ENCODE measurements at places on chromosomes 1 and 21. TPM values are rescaled to one million over a fixed set of nuclear protein-coding genes. Genes with fewer than 3 reads are reported as not detected.

The GJB3 gene
- total RNA-seq = not detected

The ZSWIM5 gene
- 23.6 TPM for total RNA-seq

The LCE1D gene
- total RNA-seq = not detected

The PCP4 gene
- total RNA-seq = 1.9 TPM

The ZYG11A gene
- total RNA-seq = 0.59 TPM

DNA sequence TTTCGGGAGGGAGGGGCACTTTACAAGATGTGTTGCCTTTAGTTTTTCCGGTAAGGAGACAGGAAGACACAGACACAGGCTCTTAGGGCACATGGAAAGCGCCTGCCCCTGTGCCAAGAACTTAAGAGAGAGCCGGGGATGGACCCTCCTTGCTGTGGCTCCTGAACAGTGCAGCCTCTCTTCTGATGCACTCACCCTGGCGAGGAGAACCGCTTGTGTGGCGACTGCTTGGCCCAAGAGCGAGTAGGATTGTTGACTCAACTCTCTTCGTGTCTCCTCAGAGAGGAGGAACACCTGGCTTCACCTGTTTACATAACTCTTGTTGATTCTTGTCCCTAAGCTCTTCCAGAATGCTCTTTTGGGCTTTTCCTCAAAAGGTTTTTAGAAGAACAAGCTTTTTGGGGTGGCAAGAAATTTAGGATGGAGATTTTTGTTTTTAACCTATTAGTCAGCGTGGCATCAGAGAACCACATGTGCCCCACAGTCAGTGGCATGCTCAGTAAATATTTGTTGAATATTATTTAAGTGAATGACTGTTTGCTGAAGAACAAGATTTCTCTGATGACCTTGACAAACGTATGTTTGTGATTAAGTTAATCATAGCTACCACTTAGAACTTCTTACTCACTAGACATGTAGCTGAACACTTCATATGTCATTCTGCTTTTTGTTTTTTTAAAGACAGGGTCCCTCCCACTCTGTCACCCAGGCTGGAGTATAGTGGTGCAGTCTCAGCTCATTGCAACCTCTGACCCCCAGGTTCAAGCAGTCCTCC is 60.6 kb downstream of the NFIA start:
- DNase-seq = no peak

GRCh38 chr1:240888039-240888786 is 276.3 kb upstream of the GREM2 start:
- peak; percentile 56 for DNase-seq

- DNase-seq = peak; percentile 58
Measured at GRCh38 chr1:26786437-26787380, 1.0 kb upstream of the PIGV start.

DNA sequence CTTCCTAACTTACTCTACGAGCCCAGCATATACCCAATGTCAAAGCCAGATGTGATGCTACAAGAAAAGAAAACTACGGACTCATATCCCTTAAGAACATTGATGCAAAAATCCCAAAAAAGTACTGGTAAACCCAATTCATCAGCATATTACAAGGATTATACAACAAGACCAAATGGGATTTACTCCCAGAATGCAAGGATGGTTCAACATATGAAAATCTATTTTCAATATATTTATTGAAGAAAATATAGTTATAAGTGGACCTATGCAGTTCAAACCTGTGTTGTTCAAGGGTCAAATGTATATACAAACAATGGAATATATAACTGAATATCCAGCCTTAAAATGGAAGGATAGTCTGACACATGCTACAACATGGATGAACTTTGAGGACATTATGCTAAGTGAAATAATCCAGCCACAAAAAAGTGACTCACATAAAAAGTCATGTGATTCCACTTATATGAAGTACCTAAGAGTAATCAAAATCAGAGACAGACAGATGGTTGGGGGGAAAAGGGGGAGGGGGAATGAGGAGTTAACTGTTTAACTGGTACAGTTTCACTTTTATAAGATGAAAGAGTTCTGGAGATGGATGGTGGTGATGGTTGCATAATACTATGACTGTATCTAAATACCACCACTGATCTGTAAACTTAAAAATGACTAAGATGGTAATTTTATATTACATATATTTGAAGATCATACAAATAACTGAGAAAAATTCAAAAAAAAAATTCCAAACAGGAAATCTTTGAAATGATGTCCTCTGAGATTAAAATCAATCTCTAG is 3.7 kb upstream of the KLF18 start:
- DNase-seq = no peak

DNA sequence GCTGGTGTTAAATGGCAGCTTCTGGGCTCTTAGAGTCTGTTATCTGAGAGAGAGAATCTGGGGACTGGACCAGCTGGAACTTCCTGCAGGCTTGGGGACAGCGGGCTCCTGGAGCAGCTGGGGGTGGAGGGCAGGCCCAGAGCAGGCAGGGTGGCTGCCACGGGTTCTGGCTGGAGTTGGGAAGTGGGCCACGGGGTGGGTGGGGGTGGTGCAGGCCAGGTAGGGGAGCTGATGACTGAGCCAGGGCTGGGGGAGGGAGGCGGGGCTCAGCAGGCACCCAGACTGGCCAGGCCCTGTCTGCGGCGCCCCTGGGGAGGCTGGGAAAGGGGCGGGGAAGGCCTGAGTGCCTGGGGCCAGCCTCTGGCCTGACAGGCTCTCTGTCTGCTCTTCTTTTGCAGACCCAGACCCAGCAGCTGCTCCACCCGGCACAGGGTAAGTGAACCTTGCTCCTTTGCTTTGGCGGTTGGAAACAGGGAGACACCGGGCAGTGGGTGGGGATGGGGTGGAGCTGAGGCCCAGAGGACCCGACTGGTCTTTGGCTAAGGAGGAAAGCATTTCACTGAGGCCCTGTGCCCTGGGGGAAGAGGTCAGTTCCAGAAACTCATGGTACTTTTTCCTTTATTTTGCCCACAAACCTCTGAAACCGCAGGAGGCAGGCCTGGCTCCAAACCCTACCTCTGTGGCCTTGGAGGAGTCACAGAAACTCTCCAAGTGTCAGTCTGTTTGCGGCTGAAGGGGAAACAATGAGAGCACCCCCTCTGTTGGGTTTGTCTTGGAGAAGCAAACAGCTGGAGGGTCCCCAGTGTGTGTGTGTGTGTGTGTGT is 48.8 kb downstream of the ARHGEF10L start:
- peak; percentile 87 for DNase-seq

GRCh38 chr1:93489756-93490155 is 41.8 kb downstream of the FNBP1L start:
- DNase-seq = no peak

DNA sequence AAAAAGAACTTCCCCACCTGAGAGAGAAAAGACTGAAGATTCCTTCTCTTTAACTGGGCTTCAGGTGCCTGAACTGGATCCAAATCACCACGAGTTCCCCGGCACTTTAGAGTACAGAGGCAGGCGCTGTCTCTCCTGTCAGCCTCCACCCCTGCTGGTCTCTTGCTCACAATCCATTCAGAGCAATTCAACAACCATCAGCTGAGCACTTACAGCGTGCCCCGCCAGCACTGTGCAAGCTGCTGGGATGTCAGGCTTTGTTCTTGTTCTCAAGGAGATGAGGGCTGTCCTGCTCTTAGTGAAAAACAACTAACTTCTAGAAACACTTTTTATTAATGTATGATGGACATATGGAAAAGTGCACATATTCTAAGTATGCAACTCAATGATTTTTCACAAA is 68.7 kb upstream of the VAMP3 start:
- DNase-seq = no peak

Measured in glutamatergic neuron (in vitro differentiated cells).